Activated naive CD8-positive, alpha-beta T cell treated with anti-CD3 and anti-CD28 coated beads, Interleukin-2, amount 10 ng/mL, durations not matched to agents 7 days and 5 days (primary cell): ENCODE measurements at places on chromosomes 12 and 14. TPM values are rescaled to one million over a fixed set of nuclear protein-coding genes. Genes with fewer than 3 reads are reported as not detected.

Gene MUCL1
- not detected for total RNA-seq

- H3K36me3 ChIP-seq = peaks cover 5% of the 10 kb centered on the region
- H3K4me3 ChIP-seq = no peak overlapping the region
- H3K27me3 ChIP-seq = no peaks in the 10 kb centered on the region
- H3K27ac ChIP-seq = no peak overlapping the region
- no peak for DNase-seq
Observed at GRCh38 chr14:98252820-98253219, 1019.2 kb downstream of the BCL11B start.

GRCh38 chr12:129102233-129102632, 249.0 kb downstream of the GLT1D1 start:
- H3K4me3 ChIP-seq = no peak overlapping the region
- H3K36me3 ChIP-seq = no peaks in the 10 kb centered on the region
- no peak overlapping the region for H3K27ac ChIP-seq

GRCh38 chr14:97428808-97429440, 631.7 kb downstream of the VRK1 start:
- H3K4me3 ChIP-seq = no peak overlapping the region
- peaks cover 5% of the 10 kb centered on the region for H3K27me3 ChIP-seq
- no peak overlapping the region for H3K27ac ChIP-seq
- no peak for DNase-seq

- peaks cover 16% of the 10 kb centered on the region for H3K36me3 ChIP-seq
- peaks cover 23% of the 10 kb centered on the region for H3K4me1 ChIP-seq
- DNase-seq = peak; percentile 84
Observed at GRCh38 chr14:22871224-22872032, at the start of gene LRP10. TSS of gene LRP10 (plus strand) at chr14:22871740. CDS start at chr14:22872304, 564 bp downstream.

DNA sequence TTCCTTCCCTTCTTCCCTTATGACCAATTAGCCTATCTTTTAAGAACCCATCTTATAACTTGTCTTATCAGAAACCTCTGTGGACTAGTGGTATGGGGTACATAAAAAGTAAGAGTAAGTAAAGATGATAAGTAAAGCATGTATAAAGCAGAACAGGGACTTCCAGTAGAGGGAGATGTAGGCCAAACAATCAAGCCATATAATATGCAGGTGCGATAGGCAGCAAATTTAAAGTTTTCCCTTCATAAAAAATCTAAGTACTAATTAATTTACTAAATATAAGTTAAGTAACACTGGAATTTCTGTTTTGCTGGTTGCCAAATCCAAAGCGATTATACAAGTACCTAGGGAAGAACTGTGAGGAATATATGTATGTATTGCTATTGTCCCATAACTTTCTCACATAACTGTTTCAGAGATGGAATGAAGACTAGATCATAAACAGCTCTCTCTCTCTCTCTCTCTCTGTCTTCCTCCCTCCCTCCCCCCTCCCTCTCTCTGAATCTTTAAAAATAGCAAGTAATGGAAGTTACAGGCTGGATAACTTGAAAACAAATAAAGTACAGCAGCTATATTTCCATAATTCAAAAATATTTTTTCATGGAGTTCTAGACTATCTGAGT, 25.7 kb downstream of the METTL25 start:
- no peaks in the 10 kb centered on the region for H3K27me3 ChIP-seq
- no peak for DNase-seq
- H3K36me3 ChIP-seq = no peaks in the 10 kb centered on the region
- H3K4me3 ChIP-seq = no peak overlapping the region

DNA sequence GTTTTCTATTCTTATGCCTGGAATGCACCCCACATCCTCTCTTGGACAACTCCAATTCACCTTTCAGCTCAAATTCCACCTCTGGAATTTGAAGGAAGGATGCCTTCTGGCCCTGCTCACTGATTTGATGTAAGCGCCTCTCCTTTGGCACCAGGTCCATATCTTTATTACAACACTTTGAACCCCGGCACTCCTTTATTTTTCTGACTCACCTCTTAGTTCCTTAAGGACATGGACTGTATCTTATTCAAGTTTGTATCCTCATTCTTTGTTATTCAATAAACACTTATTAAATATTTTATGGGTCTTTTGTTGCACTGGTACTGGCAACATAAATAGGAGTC, 3.1 kb downstream of the GALC start:
- no peak overlapping the region for H3K27ac ChIP-seq
- no peak overlapping the region for H3K4me3 ChIP-seq
- H3K36me3 ChIP-seq = peaks cover 20% of the 10 kb centered on the region
- DNase-seq = no peak

Gene EFS
- total RNA-seq = not detected
